ENCODE measurements at places on chromosomes 3 and 15.

DNA sequence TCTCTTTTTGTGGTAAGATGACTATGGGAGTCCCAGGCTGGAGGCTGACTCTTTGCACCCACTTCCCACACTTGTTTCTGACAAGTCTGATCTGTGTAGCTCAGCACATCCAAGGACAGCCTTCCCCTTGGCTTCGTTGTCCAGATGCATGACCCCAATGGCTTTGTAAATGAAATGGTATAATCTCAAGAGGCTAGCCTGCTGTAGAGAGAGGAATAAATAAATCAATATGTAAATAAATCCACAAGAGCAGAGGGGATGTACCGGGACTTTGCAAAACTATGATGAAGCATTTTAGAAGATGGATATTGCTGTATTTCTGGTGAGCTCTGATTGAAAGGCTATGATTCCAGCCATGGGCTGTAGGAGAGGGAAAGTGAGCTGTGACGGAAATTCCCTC is 79.9 kb upstream of the NEO1 start:
- no peak for DNase-seq

- no peak for DNase-seq
Observed at GRCh38 chr3:20256144-20256543, 70.1 kb upstream of the SGO1 start.

- no peak for DNase-seq
Observed at GRCh38 chr15:38401106-38401505, 52.8 kb upstream of the FAM98B start.

DNA sequence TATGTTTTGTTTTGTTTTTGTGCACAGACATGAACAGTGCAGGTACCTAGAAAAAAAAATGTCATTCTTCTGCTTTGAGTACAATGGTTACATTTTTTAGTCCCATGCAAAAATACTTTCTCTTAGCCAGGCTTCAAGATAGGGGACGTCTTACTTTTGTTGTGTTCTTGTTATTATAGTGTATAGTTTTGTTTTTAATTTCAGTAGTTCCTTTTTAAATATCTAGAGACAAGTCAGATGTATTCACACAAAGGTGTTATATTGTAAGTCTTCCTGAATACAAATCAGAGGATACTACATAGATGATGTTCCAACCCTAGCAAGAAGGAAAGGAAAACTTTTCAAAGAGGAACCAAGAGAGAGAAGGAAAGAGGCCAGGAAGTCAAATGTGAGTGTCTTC is 28.8 kb upstream of the IGSF11 start:
- no peak for DNase-seq

Measured in cortex of kidney (tissue), 1 donor.